Endothelial cell of umbilical vein (primary cell): ENCODE measurements at places on chromosomes 12 and 14. TPM values are rescaled to one million over a fixed set of nuclear protein-coding genes. Genes with fewer than 3 reads are reported as not detected.
A peak's percentile ranks its signal among the peaks of the same experiment; 100 is the strongest.

Gene FGD4
- 44.7 and 44.8 TPM in 2 replicates for total RNA-seq

DNA sequence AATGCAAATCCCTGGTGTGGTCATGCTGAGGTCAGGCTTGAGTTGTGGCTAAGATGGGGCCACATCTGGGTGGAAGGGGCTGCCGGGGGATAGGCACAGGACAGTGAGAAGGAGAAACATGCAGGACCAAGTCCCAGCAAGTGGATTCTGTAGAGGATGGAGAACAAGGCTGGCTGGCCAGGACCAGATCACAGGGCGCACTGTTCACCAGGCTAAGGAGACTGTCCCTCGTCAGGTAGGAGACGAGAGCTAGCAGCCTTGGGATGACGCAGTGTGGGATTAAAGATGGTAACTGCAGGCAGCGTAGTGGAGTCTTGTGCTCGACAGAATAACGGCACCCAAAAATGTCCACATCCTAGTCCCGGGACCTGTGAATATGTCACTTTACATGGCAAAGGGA lies 336.1 kb downstream of the BCL11B start:
- H3K27ac ChIP-seq = no peak overlapping the region
- no peak overlapping the region for H3K4me3 ChIP-seq
- H3K4me1 ChIP-seq = no peaks in the 10 kb centered on the region
- no peaks in the 10 kb centered on the region for H3K36me3 ChIP-seq
- DNase-seq = no peak

Gene AICDA
- not detected in 2 replicates for total RNA-seq

Gene POTEG
- not detected in 2 replicates for total RNA-seq

DNA sequence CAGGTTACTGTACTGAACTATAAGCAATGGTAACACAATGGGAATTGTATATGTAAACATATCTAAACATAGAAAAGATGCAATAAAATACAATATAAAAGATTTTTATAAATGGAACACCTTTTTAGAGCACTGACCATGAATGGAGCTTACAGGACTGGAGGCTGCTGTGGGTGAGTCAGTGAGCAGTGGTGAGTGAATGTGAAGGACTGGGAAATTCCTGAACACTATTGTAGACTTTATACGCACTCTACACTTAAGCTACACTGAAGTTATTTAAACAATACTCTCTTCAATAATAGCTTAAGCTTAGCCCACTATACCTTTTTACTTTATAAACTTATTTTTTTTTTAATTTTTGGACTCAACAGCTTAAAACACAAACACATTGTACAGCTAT lies 313.5 kb downstream of the KCNC2 start:
- no peaks in the 10 kb centered on the region for H3K27me3 ChIP-seq
- H3K4me1 ChIP-seq = peaks cover 3% of the 10 kb centered on the region
- DNase-seq = no peak
- no peaks in the 10 kb centered on the region for H3K36me3 ChIP-seq
- H3K27ac ChIP-seq = no peak overlapping the region
- no peak overlapping the region for H3K4me3 ChIP-seq

DNA sequence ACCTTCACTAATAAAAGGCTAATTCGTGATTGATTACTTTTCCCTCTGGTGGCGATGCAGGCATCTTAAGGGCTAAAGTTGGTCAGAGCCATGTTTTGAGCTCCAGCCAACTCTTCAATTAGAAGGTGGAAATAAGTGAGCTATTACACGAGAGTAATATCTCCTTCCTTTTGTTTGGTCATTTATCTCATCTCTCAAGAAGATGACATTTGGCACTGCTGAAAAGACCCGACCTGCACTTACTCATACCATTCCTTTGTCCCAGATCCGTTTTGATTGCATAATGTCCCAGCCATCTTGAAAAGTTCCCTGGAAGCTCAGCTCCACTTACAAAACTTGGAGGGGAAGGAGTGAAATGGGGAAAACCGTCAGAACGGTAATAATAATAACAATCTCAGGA lies 316.2 kb downstream of the VRK1 start:
- H3K27me3 ChIP-seq = no peaks in the 10 kb centered on the region
- no peaks in the 10 kb centered on the region for H3K4me1 ChIP-seq
- H3K36me3 ChIP-seq = no peaks in the 10 kb centered on the region
- no peak for DNase-seq
- no peak overlapping the region for H3K4me3 ChIP-seq

DNA sequence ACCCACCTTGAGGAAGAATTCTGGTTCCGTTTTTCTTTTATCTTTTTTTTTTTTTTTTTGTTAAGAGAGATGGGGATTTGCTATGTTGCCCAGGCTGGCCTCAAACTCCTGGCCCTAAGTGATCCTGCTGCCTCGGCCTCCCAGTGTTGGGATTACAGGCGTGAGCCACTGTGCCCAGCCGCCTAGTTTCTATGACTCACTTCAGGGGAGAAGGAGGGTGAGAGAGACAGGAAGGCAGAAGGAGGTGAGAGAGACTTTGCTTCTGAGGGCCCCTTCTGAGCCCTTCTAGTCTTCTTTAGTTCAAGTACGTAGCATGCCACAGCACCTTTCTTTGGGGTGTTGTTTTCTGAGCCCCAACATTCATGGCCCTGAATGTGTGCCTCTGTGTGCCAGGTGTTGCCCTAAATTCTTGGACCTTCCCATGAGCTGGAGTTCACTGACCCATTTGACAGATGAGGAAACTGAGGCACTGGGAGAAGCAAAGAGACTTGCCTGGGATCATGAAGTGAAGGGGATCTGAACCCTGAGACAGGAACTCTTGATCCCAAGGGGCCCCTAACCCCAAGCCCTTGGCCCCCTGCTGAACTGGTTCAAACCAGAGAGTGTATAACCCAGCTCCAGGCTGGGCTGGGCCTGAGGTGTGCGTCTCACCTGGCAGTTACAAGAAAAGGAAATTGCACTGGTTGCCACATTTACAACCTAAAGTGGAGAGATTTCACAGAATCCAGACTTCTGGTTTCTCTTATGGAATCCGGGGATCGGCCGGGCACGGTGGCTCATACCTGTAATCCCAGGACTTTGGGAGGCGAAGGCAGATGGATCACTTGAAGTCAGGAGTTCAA lies 20.8 kb downstream of the SH2B3 start:
- no peak overlapping the region for H3K4me3 ChIP-seq
- peaks cover 9% of the 10 kb centered on the region for H3K36me3 ChIP-seq
- DNase-seq = peak; percentile 67
- H3K27me3 ChIP-seq = no peaks in the 10 kb centered on the region
- peak overlapping the region; percentile 76 for H3K27ac ChIP-seq

Gene GNPTAB
- 39.2 and 39.5 TPM in 2 replicates for total RNA-seq

- H3K27me3 ChIP-seq = no peaks in the 10 kb centered on the region
- no peak for DNase-seq
- no peak overlapping the region for H3K27ac ChIP-seq
Measured at GRCh38 chr14:76706811-76707210, 54.5 kb upstream of the VASH1 start.

Gene HOXC9
- 0.21 and 0.40 TPM in 2 replicates for total RNA-seq

DNA sequence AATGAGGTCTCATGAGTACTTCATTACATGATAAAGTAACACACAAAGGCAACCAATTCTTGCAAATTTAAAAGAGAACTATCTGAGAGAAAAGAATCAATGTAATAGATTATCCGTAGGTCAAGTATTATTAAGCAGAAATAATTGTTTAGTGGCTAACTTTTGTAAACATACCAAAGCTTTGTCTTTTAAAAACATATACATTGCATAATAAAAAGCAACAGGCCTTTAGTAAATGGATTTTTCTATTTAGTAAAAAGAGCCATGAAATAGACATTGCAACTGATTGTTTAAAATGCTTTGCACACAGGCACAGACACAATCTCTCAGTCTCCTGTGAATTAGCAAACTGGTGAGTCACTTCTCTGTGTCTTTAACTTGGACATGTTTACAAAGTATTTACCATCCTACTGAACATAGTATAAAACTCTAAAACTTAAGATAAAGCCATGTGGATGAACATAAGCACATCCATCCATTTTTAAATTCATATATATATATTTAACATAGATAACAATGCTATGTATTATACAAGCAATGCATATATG lies 518.7 kb upstream of the MGAT4C start:
- H3K4me3 ChIP-seq = no peak overlapping the region
- no peaks in the 10 kb centered on the region for H3K4me1 ChIP-seq
- H3K36me3 ChIP-seq = no peaks in the 10 kb centered on the region
- H3K27ac ChIP-seq = no peak overlapping the region
- H3K27me3 ChIP-seq = no peaks in the 10 kb centered on the region

- no peak overlapping the region for H3K4me3 ChIP-seq
- no peaks in the 10 kb centered on the region for H3K27me3 ChIP-seq
- no peak for DNase-seq
- no peaks in the 10 kb centered on the region for H3K36me3 ChIP-seq
- no peaks in the 10 kb centered on the region for H3K4me1 ChIP-seq
- no peak overlapping the region for H3K27ac ChIP-seq
Measured at GRCh38 chr12:93341409-93342049, 36.2 kb upstream of the NUDT4 start.

GRCh38 chr12:69936766-69937165 lies 111.7 kb downstream of the MYRFL start:
- no peak for DNase-seq
- H3K27me3 ChIP-seq = peaks cover 8% of the 10 kb centered on the region
- no peak overlapping the region for H3K27ac ChIP-seq
- no peaks in the 10 kb centered on the region for H3K4me1 ChIP-seq
- no peak overlapping the region for H3K4me3 ChIP-seq
- H3K36me3 ChIP-seq = no peaks in the 10 kb centered on the region

Gene DBX2
- total RNA-seq = not detected in 2 replicates

- peaks cover 4% of the 10 kb centered on the region for H3K27me3 ChIP-seq
- peaks cover 2% of the 10 kb centered on the region for H3K4me1 ChIP-seq
- no peaks in the 10 kb centered on the region for H3K36me3 ChIP-seq
- no peak overlapping the region for H3K27ac ChIP-seq
Measured at GRCh38 chr12:116314477-116314876, 37.0 kb upstream of the MED13L start.

- peaks cover 13% of the 10 kb centered on the region for H3K4me1 ChIP-seq
- no peaks in the 10 kb centered on the region for H3K27me3 ChIP-seq
- H3K36me3 ChIP-seq = peaks cover 5% of the 10 kb centered on the region
- peak; percentile 51 for DNase-seq
Measured at GRCh38 chr12:110501399-110501751, 536 bp downstream of the VPS29 start.

Gene LRRC10
- not detected in 2 replicates for total RNA-seq

Gene KRT74
- not detected in 2 replicates for total RNA-seq

GRCh38 chr12:79069009-79069408 lies 204.4 kb downstream of the SYT1 start:
- peaks cover under 1% of the 10 kb centered on the region for H3K4me1 ChIP-seq
- no peaks in the 10 kb centered on the region for H3K27me3 ChIP-seq
- H3K36me3 ChIP-seq = no peaks in the 10 kb centered on the region
- no peak overlapping the region for H3K27ac ChIP-seq
- no peak for DNase-seq

DNA sequence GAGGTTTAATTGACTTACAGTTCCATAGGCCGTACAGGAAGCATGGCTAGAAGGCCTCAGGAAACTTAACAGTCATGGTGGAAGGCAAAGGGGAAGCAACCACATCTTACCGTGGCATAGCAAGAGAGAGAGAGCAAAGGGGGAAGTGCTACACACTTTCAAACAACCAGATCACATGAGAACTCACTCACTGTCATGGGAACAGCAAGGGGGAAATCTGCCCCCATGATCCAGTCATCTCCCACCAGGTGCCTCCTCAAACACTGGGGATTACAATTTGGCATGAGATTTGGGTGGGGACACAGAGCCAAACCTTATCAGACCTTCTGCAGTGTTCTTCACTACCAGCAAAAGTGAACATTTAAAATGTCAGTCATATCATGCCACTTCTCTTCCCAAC lies 58.9 kb downstream of the USP15 start:
- H3K36me3 ChIP-seq = peaks cover 2% of the 10 kb centered on the region
- DNase-seq = no peak
- H3K27me3 ChIP-seq = no peaks in the 10 kb centered on the region
- no peaks in the 10 kb centered on the region for H3K4me1 ChIP-seq
- H3K4me3 ChIP-seq = no peak overlapping the region

- no peaks in the 10 kb centered on the region for H3K4me1 ChIP-seq
- no peak overlapping the region for H3K27ac ChIP-seq
- DNase-seq = no peak
- no peaks in the 10 kb centered on the region for H3K27me3 ChIP-seq
- no peak overlapping the region for H3K4me3 ChIP-seq
Measured at GRCh38 chr14:89342049-89342448, 75.0 kb downstream of the FOXN3 start.

Gene TAS2R7
- total RNA-seq = not detected in 2 replicates

GRCh38 chr12:34404377-34405285 lies 382.3 kb downstream of the ALG10 start:
- no peaks in the 10 kb centered on the region for H3K4me1 ChIP-seq
- no peaks in the 10 kb centered on the region for H3K27me3 ChIP-seq
- no peaks in the 10 kb centered on the region for H3K36me3 ChIP-seq
